ENCODE measurements at places on chromosomes 3 and 15.

- peak; percentile 66 for DNase-seq
Measured at GRCh38 chr3:67647390-67647878, 7.0 kb downstream of the SUCLG2 start.

DNA sequence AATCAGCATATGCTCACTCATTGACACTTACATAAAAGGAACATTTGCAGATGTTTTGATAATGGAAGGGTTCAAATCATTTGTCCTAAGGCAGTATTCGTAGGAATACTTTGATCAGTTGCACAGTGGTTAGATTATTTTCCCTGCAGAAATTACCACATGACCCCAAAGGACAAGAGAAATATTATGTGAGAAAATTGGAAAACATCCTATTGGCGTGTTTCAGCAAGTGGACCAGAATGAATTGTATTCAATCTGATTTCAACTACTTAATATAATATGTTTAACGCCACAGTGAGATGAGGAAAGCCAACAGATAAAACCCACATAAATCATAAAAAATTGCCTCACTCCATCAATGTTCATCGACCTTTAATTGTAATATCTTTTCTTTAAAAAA, 195.0 kb upstream of the MDFIC2 start:
- no peak for DNase-seq

DNA sequence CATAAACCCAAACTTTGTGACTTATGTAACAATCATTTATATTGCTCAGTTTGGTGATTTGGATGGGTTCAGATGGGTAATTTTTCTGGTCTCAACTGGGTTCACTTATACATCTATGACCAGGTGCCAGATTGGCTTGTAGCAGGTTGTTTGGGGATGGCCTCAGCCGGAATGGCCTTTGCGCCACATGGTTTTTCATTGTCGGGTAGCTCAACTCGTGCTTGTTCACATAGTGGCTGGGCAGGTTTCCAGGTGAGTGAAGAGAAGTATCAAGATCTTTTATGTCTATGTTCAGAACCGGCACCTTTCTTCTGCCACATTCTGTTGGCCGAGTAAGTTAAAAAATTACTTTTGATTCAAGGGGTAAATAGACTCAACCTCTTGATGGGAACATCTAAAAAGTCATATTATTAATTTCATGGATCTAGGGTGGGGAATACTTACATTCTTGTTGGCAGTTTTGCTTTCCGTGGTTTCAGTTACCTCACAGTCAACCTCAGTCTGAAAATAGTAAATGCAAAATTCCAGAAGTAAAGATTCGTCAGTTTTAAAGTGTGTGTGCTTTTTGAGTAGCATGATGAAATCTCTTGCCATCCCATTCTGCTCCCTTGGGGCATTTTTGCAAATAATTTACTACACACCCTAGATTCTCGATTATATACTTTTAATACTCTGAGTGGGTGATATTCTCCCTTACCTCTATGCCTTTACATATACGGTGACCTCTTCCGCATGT, 745.7 kb upstream of the CCDC54 start:
- DNase-seq, result no peak

GRCh38 chr3:23455084-23455483, 252.0 kb downstream of the UBE2E2 start:
- peak; percentile 24 for DNase-seq
